ENCODE measurements at places on chromosomes 2 and 18. TPM values are rescaled to one million over a fixed set of nuclear protein-coding genes. Genes with fewer than 3 reads are reported as not detected.

- peak; percentile 50 for DNase-seq
Measured at GRCh38 chr2:120712180-120712681, 23.4 kb upstream of the GLI2 start.

GRCh38 chr18:923144-923866 is 18.6 kb downstream of the ADCYAP1 start:
- DNase-seq, result no peak

- DNase-seq, result peak; percentile 5
Measured at GRCh38 chr2:138602166-138602460, 100.5 kb downstream of the SPOPL start.

- no peak for DNase-seq
Measured at GRCh38 chr2:154452906-154453493, 245.5 kb upstream of the KCNJ3 start.

DNA sequence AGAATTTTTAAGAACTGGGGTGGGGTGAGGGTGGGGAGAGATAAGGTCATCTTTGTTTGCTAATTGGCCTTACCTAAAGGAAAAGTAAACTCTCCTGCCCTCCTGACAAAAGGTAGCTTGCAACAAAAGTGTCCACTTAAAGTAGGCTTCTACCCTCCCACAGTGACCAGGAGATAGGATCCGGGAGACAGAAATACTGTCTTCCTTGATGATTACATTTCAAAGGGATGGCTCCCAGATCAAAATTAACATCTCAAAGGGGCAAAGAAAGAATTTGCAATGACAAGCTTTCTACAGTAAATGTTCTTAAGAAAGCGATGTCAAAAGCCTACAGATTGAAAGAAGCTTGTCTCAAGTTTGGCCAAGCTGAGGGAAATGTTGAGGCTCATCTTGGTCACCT is 775.3 kb downstream of the CPS1 start:
- DNase-seq, result no peak

DNA sequence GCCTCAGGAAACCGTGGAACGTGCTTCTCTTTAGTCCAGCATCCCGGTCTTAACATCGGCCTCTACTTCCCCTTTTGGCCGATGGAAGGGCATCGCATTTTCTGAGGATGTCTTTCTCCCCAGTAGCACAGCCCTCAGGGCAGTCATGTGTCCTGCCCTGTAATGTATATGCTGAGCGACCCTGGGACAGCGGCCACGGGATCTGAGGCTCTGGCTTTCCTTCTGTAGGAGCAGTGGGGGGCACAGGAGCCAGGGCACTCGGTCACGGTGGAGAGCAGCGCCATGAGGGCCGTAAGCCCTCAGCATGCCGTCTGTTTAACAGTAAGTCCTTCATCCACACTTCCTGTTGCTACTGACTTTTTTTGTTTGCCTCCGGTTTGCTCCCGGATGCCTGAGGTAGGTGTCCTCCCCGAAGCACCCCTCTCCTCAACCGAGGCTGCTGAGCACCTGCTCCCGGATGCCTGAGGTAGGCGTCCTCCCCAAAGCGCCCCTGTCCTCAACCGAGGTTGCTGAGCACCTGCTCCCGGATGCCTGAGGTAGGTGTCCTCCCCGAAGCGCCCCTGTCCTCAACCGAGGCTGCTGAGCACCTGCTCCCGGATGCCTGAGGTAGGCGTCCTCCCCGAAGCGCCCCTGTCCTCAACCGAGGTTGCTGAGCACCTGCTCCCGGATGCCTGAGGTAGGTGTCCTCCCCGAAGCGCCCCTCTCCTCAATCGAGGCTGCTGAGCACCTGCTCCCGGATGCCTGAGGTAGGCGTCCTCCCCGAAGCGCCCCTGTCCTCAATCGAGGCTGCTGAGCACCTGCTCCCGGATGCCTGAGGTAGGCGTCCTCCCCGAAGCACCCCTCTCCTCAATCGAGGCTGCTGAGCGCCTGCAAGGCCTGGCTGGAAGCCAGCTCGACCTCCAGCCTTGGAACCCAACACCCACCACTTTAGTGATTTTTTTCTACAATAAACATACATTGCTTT is 169.3 kb downstream of the HDAC4 start:
- no peak for DNase-seq

GRCh38 chr2:203908797-203909185 is 27.8 kb upstream of the ICOS start:
- DNase-seq, result no peak

- no peak for DNase-seq
Measured at GRCh38 chr2:188629753-188630527, 338.3 kb downstream of the GULP1 start.

DNA sequence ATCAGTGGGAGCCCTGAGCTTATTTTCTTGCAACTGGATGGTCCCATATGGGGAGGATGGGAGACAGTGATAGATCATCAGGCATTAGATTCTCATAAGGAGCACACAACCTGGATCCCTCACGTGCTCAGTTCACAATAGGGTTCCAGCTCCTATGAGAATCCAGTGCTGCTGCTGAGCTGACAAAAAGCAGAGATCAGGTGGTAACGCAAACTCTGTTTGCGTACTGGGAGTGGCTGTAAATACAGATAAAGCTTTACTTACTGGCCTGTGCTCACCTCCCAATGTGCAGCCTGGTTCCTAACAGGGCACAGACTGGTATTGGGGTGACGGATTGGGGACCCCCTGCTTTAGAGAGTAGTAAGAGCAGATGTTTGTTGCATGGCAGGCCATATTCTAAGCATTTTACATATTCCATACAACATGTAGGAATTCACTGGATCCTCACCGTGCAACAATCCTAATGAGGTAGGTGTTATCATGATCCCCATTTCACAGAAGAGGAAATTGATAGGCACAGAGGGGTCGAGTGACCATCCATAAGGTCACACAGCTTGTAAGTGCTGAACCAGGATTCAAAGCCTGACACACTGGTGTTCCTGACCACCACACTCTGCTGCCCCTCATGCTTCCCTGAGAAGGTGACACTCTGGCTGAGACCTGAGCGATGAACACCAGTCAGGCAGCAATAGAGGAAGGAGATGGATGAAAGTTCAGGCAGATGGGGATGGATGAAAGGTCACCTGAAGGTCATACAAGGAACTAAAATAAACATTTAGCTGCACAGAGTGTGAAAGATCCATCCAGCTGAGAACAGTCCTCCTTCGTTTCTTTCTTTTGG is 15.7 kb upstream of the MAT2A start:
- no peak for DNase-seq

DNA sequence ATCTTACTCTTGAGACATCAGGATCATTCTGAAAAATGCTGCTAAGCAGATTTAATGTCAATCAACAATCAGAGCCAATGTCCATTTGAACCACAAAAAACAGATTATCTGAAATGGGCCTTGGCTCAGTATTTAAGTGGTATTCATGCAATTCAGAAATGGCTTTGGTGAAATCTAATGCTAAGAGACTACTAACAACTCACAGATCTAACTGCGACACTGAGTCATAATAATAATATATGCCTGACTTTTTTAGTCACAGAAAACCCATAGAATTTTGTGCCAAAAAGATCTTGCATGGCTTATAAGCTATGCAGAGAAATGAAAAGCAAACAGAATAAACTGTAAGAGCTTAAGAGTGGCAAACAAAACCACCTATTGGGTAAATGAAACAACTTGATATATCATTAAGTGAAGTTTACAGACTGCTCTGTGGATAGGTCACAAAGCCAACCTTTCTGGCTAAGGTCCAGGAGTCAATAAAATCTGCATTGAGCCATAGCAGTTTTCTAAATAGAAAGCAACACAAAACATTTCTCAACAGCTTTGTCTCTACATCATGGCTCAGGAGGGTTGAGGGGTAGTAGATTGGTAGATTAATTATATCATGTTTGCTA is 234.3 kb downstream of the LRATD1 start:
- DNase-seq, result no peak

DNA sequence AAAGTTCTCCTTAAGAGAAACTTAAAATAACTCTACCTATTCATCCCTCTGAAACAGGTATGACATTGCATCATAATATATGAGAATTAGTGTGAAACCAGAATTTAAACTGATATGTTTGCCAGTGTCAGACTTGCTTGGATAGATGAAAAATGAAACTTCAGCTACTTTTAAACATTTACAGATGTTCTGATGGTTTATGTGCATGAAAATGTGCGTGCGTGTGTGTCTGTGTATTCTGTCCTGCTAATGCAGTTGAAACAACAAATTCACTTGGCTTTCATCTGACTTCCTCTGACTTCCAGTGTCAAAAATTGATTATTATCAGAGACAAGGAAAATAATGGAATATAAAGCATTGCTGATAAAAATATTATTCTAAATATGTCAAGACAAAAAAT is 719.4 kb downstream of the LRP1B start:
- DNase-seq, result no peak

DNA sequence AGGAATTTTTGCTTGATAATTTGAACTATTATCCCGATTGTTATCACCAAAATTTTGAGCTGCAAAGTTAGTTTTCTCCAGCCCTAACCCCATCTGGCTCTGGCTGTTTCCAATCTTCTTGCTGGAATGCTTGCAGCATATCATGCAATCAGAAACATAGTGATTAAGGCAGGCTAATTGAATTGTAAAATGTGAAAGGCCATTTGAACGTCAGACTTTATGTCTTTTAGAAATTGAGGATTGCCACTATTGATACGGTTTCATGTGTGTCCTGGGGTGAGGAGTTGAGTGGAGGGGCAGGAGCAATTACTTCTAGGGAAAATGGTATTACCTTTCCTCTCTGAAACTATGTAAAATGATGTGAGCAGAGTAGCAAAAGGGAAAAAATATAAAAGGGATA is 1674.5 kb upstream of the LRRTM1 start:
- no peak for DNase-seq

DNA sequence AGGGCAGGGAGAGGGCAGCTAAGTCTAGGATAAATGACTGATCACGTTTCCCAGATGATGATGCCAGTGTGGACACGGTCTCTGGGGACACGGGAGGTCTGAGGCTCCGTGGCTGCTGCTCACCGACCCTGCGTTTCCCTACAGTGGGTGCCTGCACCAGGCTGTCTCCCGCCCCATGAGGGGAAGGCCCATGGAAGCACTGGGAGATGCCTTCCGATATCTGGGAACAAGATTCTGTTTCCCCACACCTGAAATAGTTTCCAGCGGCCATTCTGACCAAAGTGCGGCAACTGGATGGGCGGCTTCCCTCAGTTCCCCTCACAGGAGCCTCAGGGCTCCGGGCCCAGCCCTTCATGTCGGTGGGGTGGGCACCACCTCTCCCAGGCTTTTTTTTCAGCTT is 83.1 kb downstream of the EDAR start:
- DNase-seq, result no peak

GRCh38 chr2:9747396-9747795 is 95.9 kb upstream of the TAF1B start:
- DNase-seq, result no peak

GRCh38 chr2:222730366-222730999 is 59.0 kb downstream of the MOGAT1 start:
- DNase-seq, result no peak

DNA sequence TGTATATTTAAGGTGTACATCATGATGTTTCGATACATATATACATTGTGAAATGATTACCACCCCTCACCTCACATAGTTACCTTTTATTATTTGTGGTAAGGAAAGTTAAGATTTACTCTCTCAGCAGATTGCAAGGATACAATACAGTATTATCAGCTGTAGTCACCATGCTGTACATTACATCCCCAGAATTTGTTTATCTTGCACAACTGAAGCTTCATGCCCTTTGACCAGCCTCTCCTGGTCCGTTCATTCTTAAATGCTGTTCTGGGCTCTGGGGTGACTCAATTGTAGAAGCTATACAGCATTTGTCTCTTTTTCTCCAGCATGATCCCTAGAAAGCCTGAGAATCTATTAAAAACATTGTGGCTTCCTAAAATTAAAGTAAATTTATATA is 90.8 kb downstream of the PTPRM start:
- DNase-seq, result no peak

DNA sequence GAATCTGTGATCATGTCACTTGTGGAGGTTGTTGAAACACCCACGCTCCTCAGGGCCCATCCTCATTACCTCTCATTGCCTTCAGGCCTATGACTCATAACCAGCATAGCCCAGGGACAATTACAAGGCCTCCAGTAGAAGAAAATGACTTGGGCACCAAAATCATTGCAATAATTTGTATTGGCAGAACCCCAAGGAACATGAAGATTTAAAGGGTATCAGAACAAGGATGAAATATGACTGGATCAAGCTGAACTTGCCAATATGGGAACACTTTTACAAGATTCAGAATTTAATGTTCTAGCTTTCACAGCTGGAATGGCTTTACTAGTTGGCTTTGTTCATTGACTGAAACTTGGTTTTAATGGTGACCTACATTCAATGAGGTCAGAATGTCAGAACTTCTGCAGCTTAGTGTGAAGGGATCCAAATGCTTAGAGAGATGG is 156.4 kb downstream of the COPS8 start:
- DNase-seq, result peak; percentile 12

- DNase-seq, result no peak
Measured at GRCh38 chr2:102346381-102347130, 9.0 kb upstream of the IL18R1 start.

GRCh38 chr2:230124757-230125431 is 56.2 kb upstream of the SLC16A14 start:
- DNase-seq, result peak; percentile 20

DNA sequence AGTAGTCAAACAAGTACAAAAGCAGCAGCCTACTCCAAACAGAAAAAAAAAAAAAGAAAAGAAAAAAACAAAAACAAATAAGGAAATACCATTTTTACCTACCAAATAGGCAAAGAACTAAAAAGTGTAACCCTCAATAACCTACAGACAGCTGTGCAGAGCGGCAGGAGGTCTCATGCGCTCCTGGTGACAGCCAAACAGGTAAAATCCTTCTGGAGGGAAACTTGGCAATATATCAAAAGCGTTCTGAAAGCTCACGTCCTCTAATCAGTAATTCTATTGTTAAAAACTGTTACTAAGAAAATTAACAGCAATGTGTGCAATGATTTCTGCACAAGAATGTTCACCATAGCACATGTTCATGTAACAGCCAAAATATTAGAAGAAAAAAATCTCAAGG is 105.6 kb downstream of the AFF3 start:
- no peak for DNase-seq

CNGA3 gene
- total RNA-seq, result not detected

IL36A gene
- total RNA-seq, result not detected

ECEL1 gene
- total RNA-seq, result not detected

BMP10 gene
- not detected for total RNA-seq

All from Daoy (cell line).